CD4-positive, alpha-beta T cell treated with Interleukin-6 at 100 ng/mL for 8 hours (primary cell): ENCODE measurements at places on chromosomes 2 and 18.

DNA sequence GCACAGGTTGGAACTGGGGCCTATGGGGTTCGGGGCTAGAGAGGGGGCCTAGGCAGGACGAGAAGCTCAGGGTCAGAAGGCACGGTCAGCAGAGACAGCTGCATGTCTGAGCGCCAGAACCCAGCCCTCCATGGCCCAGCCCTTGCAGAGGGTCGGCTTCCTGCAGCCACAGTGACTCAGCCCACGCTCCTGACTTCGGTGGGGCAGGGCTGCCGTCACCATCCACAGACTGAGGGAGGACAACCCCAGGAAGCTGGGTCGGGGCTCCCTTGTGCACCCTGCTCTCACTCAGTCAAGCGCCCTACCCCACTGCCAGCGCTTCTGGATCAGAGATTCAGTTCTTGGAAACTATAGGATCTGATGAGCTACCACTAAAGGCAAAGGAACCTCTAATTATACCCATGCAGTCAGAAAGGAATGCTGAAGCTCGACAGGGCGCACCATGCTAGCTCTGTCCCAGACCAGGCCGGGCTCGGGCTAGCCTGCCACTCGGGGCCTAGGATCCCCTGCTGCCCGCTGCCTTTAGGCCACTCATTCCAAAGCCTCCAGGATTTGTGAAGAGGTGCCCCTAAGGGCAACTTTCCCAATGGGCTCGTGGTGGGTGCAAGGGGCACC, 3.0 kb downstream of the ACTR1B start:
- DNase-seq: no peak

DNA sequence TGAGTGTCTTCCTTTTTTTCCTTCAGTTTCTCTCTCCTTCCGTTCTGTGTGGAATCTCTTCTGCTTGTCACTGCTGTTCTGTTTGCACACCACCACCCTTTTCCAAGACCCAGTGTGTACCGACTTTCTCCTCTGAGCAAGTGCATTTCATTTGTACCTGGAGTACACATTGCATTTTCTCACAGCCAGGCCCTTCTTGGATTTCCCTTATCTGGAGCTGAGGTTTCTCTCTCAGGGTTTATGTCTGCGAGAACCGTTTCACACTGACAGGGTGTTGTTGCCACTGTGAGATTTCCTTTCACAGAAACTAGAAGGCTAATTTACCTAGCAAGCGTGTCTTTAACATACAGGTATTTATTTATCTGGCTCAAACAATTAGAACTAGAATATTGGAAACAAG, 26.2 kb downstream of the NCOA1 start:
- no peak for DNase-seq

DNA sequence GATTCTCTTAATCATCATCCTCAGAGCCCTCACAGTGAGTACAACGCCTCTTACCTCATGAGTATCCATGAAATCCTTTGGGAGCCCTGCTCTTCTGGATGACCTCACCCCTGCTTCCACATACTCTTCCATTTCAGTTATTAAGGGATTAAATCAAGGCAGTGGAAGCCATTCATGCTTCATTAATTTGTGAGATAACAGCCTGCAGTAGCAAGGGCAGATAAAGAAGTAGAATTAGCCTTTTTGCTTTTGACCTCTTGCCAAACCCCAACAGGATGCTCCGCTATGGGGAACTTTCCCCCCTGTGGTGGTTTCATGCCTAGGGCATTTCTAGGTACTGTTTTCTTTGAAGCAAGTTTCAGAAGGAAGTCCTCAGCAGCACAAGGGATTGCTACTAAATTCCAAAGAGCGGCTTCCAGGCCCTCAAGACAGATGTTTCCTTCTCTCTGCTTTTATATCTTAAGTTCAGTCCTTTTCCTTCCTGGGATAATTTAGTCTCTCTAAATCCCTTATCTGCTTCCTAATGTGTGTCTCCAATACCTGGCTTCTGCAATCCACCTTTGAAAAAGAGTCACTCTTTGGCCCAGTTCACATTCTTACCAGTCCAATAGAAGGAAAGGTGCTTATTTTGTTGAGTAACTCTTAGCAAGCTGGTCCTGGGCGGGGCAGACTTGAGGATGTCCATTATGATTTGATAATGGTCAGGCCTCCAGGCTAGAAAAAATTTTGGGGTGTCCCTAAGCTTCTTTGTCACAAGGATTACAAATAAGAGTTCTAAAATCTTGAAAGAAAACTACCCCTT, 76.9 kb downstream of the MYO1B start:
- peak; percentile 16 for DNase-seq

DNA sequence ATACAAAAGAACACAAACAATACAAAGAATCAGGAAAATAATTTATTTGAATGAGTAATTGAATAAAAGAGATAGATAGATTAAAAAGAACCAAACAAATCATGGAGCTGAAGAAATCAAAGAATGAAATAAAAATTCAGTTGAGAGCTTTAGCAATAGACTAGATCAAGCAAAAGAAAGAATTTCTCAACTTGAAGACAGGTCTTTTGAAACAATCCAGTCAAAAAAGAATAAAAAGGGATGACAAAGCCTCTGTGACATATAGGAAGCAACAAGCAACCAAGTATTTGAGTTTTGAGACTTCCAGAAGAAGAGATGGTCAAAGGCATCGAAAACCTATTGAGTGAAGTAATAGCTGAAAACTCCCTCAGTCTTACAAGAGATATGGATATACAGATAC, 108.8 kb downstream of the FAM117B start:
- DNase-seq: no peak
